ENCODE measurements at places on chromosomes 5 and 9.

GRCh38 chr5:108238936-108239887 is 142.7 kb downstream of the FBXL17 start:
- DNase-seq, result no peak

DNA sequence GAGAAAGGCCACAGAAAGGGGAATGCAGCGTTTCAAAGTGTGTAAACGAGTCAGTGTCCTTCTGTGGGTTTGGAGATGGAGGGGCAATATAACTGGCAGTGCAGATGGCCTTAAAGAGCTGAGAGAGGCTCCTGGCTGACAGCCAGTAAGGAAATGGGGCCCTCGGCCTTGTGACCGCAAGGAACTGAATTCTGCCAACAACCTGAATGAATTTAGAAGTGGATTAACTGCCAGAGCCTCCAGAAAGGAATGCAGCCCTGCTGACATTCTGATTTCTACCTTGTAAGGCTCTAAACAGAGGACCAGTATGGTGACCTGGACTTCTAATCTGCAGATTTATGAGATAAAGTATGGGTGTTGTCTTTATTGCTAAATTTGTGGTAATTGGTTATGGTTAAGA is 17.5 kb upstream of the NREP start:
- no peak for DNase-seq

GRCh38 chr5:180130876-180131740 is 59.5 kb upstream of the RNF130 start:
- no peak for DNase-seq

- no peak for DNase-seq
Observed at GRCh38 chr9:137174722-137175293, 3.0 kb upstream of the TMEM210 start.

DNA sequence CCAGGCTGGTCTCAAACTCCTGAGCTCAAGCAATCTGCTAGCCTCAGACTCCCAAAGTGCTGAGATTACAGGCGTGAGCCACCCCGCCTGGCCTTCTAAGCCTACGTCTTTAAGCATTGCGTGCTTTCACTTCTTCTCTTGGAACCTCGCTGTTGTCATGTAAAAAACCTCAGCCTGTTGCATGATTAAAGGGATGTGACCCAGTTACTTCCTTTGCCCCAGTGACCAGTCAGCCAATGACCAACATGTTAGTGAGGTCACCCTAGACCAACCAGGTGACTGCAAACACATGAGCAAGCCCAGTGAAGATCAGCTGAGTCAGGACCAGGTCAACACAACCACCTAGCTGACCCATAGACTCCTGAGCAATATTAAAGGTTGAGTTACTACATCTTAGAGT is 10.5 kb downstream of the KIF4B start:
- no peak for DNase-seq

GRCh38 chr9:20504930-20505329 is 117.4 kb downstream of the MLLT3 start:
- DNase-seq, result no peak

- no peak for DNase-seq
Observed at GRCh38 chr5:3590967-3591900, 4.4 kb upstream of the IRX1 start.

DNA sequence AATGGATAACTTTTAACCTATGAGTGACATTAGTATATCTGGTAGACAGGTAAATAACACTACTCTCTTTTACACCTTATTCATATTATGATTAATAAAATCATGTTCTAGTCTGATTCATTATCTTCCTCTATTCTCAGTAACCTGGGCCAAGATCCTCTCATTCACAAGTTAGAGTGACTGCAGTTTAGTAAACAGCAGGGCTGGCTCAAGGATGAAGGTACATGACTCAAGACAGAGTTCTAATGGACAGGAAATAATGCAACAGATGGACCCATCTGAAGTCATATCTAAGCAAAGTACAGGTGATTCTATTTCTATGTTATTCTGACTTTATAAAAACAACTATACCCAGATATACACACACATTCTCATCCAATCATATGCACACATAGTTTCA is 582.5 kb upstream of the CDH18 start:
- DNase-seq, result no peak

DNA sequence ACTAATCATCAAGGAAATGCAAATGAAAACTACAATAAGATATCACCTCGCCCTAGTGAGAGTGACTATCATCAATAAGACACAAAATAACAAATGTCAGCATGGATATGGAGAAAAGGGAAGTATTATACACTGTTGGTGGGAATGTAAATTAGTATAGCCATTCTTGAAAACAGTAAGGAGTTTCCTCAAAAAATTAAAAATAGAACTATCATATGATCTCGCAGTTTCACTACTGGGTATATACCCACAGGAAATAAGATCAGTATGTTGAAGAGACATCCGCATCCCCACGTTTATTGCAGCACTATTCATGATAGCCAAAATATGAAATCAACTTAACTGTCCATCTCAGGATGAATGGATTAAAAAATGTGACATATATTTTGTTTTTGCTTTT is 31.6 kb upstream of the STK32A start:
- DNase-seq, result no peak

GRCh38 chr9:114604989-114605388 is 6.1 kb upstream of the TMEM268 start:
- no peak for DNase-seq

GRCh38 chr5:14937254-14937653 is 65.7 kb upstream of the ANKH start:
- no peak for DNase-seq
